ENCODE measurements at places on chromosomes 4 and X.

DNA sequence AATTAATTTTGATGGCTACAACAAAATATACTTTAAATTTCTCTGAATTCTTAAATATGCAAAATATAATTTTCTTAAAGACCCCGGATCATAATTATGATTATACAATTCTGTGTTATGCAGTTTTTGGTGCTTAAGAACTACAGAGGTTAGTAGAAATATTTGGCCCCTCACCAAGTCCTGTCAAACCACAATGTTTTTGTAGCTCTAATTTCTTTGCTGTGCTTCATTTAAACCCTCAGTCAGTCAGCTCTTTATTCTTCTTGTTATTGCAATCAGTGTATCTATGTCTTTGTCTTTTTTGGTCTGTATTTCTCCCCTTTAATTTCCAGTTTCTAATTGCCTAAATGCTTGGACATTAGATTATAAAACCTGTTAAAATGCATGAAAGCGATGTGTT lies 186.1 kb downstream of the CAMK2D start:
- DNase-seq = no peak

GRCh38 chr4:161197912-161198311 lies 965.9 kb downstream of the FSTL5 start:
- DNase-seq = no peak

- no peak for DNase-seq
These were observed 51.5 kb downstream of the ALPK1 start for GRCh38 chr4:112348488-112349158.

GRCh38 chr4:139555705-139556070 lies 331 bp downstream of the SETD7 start:
- DNase-seq = no peak

DNA sequence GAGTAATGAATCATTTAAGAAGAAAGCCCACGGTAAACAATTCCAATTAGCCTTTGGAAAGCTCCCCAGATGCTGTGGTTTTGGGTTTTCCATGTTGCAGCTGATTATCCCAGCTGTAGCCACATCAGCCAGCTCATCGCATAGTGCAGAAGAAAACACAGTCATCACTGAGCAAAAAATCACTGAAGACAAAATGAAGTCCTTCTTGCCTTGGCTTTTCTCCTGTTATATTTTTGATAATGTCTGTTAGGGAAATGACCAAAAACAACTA lies 193.0 kb upstream of the C1QTNF7 start:
- no peak for DNase-seq

Data from T follicular helper cell (primary cell).